ENCODE measurements at places on chromosomes 4 and X.

GRCh38 chrX:109481986-109482385 lies at the start of gene GUCY2F:
GUCY2F (minus strand) TSS chrX:109482086; CDS start chrX:109475936, 6,150 bp downstream.
- DNase-seq: no peak

DNA sequence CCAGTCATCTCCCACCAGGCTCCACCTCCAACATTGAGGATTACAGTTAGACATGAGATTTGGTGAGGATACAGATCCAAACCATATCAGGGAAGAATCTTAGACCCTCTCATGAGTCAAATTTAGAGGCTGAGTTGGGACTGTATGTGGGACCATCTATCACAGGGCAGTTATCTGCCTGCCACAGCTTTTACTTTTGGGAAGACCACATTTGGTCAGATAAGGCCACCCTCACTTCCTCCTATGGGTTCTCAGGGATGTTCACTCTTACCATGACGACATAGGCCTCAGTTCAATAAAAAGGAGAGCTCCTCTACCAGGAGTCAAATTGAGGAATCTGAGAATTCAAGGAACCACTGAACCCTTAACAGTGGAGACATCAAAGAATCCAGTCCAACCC lies 2.1 kb downstream of the MAGEB2 start:
- no peak for DNase-seq

- DNase-seq: no peak
Measured at GRCh38 chr4:28313729-28314713, 1453.4 kb downstream of the STIM2 start.

- no peak for DNase-seq
Measured at GRCh38 chr4:7041801-7042502, 1.2 kb upstream of the TADA2B start.

DNA sequence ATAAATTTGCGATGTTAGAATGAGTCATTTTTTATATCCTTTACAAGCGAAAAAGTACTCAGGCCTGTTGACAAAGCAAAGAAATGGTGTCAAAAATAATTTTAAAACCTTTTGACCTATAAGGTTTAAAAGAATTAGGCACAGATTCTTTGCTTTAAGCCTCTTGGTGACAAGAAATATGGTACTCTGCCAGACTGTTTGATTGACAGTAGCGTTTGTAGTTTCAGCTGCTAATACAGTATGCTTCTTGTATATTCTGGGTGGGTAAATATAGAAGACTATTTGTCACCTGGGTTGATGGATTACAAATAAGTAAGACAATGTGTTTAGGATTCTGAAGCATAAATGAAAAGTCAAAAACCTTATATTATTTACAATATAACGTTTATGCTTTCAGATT lies 193.1 kb upstream of the PITX2 start:
- DNase-seq: no peak

- DNase-seq: no peak
Measured at GRCh38 chrX:5068550-5068949, 1160.1 kb downstream of the NLGN4X start.

Data from upper lobe of left lung (tissue), 6 donors.